ENCODE measurements at places on chromosomes 5 and 9.

GRCh38 chr9:33988219-33988890 is 60.3 kb downstream of the UBAP2 start:
- no peak for DNase-seq

GRCh38 chr5:16536246-16536645 is 70.6 kb upstream of the ZNF622 start:
- DNase-seq, result no peak

DNA sequence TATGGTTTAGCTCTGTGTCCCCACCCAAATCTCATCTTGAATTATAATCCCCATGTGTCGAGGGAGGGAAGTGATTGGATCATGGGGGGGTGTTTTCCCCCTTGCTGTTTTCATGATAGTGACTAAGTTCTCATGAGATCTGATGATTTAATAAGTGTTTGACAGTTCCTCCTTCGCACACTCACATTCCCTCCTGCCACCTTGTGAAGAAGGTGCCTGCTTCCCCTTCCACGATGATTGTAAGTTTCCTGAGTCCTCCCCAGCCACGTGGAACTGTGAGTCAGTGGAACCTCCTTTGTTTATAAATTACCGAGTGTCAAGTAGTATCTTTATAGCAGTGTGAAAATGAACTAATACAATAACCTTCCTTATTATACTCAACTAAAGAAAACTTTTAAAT is 24.3 kb upstream of the TEX10 start:
- DNase-seq, result no peak

GRCh38 chr5:60209146-60209840 is 315.8 kb upstream of the PDE4D start:
- DNase-seq, result no peak

- DNase-seq, result no peak
Measured at GRCh38 chr5:151708126-151708525, 21.4 kb upstream of the SPARC start.

DNA sequence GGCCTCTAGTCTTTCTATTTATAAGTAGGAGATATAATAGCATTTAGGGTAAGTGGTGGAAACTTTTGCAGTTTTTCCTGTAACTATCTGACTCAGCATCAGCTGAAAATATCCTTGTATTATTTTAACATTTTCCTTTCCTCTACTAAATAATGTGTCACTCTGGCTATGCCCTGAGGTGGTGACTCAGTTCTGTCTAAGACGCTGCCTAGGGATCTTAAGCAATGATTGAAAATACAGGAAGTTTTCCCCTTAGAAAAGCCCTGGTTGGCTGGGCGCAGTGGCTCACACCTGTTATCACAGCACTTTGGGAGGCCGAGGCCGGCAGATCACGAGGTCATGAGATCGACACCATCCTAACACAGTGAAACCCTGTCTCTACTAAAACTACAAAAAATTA is 9.3 kb upstream of the EDIL3 start:
- no peak for DNase-seq

- no peak for DNase-seq
Measured at GRCh38 chr9:76087976-76088375, 197.5 kb downstream of the PCSK5 start.

- no peak for DNase-seq
Measured at GRCh38 chr5:135593886-135594285, 15.1 kb upstream of the CXCL14 start.

DNA sequence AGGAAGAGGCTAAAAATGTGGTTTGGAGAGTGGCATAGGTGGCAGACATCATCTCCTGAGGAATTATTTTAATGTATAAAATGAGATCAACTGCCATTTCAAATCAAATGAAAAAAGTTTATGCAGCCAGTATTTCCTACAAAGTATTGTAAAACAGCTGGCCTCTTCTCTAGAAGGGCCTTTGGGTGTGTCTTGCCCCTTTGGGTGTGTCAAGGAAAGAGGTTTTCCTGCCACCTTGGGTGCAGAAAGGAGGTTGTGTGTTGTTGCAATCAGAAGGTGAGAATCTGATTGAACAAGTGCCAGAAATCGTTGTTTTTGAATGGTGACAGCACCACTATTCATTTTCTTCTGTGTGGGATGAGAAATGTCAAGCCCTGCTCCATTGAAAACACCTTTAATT is 127.4 kb downstream of the RMI1 start:
- DNase-seq, result no peak

DNA sequence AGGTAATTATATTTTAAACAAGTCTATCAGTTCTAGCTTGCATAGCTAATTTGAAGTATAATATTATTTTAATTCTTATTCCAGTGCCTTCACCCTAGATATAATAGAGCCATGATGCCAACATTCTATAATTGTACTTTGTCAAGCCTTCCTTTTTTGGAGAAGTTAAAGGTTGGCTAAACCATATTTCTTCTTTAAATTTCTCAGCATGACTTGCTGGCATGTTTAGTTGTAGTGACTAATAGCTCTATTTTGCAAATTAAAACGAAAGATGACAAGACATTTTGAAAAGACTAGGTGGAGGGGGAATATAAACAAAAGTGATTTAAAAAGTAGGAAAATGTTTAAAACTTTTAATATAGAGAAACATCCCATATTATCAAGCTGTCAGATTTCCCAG is 400.7 kb downstream of the PSAT1 start:
- no peak for DNase-seq

Measured in C1 segment of cervical spinal cord (tissue), 14 donors.